ENCODE measurements at places on chromosomes 1 and 21. TPM values are rescaled to one million over a fixed set of nuclear protein-coding genes. Genes with fewer than 3 reads are reported as not detected.
A peak's percentile ranks its signal among the peaks of the same experiment; 100 is the strongest.

DNA sequence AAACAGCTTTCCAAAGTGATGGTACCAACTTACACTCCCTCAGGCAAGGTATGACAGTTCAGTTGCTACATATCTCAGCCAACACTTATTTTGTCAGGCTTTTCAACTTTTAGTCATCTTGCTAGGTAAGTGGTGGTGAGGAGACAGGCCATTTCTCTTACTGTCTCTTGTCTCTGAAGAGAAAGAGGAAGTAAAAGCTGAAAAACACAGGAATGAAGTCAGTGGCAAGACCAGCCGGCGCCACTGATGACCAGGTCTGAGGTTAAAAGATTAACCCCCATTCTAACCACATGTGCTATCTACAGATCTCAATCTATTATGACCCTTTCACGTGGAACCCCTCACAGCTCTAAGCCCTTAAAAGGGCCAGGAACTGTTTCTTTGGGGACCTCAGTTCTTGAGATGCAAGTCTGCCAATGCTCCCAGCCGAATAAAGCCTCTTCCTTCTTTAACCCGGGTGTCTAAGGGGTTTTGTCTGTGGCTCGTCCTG lies 4.2 kb downstream of the ADCY10 start:
- DNase-seq: no peak

- peak; percentile 80 for DNase-seq
Measured at GRCh38 chr1:52662645-52663313, 29.8 kb downstream of the SHISAL2A start.

KLHL21 gene
- 49.0 TPM for total RNA-seq

DNA sequence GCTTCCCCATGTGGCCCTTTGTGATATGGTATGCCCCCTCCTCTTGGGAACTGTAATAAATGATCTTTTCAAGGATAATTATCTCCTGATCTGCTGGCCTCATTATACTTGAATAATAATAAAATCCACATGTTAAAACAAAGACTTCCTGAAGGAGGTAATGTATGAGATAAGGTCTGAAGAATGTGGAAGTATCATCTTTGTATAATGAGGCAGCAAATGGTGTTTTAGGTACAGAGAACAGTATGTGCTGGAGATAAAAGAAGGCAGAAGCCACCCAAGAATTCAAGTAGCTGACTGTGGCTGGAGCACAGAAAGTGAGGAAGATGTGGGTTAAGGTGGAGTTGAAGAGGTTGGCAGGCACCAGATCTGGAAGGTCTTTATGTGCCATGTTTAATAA lies 12.8 kb upstream of the COG2 start:
- DNase-seq: no peak

BARHL2 gene
- not detected for total RNA-seq

FCRL2 gene
- total RNA-seq: not detected

DNA sequence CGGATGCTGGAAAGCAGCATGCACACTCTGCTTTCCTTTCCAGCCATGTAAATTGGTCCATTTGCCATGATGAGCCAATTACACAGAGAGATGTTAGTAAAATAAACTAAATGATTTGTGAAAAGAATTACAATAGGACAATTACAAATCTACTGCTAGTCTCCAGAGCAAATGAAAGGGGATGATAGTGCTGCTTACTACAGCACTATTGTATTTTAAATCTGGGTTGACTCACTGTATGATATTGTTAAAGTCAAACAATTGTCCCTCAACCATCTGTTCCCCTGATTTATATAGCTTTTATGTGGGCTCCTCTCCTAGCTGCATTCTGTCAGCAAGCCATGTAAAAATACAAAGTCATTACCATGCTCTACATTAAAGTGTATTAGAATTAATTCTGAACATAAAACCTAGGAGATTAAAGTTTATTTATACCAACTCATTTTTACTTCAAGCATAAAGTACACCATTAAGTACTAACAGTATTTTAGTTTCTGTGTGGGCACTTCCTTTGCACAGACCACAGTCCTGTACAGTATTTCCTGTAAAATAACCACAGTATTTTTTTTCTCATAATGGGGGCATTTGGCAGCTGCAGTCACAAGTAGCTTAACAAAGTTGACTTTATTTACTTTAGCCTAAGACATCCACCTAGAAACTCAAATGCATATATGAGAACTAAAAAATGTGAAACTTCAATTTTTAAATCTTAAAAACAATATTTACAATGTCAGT lies 135.8 kb downstream of the VAV3 start:
- DNase-seq: no peak

DNA sequence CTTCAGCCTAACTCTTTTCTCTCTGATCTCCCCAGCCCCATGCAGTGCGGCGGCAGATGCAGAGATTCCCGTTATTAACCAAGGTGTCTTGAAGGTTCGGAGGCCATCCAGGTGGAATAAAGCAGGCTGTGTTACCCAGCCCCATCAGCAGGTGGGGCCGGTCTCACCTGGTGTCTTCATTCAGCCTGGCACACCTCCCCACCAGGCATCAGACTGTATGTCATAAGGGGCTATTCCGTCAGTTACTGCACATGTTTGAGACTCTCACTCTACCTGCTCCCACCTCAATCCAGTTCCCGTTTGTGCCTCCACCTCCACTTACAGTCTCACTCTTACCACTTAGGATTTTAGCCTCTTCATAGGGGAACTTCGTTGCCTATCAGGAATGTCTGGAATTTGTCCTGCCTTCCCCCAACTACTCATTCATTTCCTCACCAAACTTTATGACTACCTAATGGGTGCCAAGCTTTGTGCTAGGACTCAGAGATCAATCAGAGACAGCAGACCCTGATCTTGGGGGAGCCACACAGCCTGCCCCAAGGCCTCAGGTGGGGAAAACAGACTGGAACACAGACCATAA lies 170.2 kb downstream of the PLPP3 start:
- DNase-seq: no peak

GRCh38 chr1:162676087-162676486 lies 43.8 kb downstream of the DDR2 start:
- DNase-seq: peak; percentile 66

DNA sequence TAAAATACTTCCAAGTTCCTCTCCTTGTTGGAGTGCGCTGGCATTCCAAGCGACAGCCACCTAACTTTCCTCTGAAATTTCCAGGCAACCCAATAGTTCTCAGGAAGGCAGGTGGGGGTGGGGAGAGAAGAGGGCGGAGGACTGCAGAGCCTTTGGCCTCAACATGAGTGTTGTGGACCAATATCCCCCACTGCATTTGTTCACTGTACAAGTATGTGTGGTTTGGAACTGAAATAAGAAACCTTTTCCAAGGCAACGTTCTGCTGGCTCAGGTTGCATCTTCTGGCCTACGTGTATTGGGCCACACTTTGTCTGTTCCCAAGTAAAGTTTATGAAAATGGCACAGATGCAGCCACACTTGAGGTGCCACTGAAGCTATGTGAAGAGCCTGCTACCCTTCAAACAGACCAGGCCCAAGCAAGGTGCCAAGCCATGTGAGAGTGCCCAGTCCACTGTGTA lies 153.4 kb downstream of the DHRS3 start:
- DNase-seq: peak; percentile 68

ATG4C gene
- total RNA-seq: 4.5 TPM

DNA sequence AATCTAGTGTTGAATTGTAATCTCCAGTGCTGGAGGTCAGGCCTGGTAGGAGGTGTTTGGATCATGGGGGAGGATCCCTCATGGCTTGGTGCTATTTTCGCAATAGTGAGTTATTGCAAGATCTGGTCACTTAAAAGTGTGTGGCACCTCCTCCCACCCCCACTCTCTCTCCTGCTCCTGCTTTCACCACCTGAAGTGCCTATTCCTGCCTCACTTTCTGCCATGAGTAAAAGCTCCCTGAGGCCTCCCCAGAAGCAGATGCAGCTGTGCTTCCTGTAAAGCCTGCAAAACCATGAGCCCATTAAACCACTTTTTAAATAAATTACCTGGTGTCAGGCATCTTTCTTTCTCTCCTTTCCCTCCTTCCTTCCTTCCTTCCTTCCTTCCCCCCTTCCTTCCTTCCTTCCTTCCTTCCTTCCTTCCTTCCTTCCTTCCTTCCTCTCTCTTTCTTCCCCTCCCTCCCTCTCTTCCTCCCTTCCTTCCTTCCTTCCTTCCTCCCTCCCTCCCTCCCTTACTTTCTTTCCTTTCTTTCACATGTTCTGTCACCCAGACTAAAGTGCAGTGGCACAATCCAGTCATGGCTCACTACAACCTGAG lies 172.4 kb downstream of the C1orf21 start:
- no peak for DNase-seq

DNA sequence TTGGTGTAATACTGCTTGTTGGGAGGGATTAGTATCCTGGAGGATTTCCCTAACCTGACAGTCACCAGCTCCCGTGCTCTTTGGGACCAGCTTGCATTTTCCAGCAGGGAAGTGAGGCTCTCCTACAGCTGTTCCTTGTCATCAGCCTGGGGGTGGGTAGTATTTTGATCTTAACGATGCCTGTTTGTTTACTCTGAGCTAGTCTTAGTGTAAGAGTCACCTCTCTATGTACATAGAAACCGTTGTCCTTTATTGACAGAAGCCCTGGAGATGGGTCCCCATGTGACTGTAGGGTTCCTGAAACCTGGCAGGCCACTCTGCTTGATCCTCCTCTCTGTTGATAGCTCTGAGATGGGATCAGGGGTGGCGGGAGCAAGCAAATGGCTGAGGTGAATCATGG lies 58.0 kb downstream of the ACP6 start:
- peak; percentile 10 for DNase-seq

GRCh38 chr1:178607718-178608408 lies 95.0 kb downstream of the TEX35 start:
- peak; percentile 58 for DNase-seq

DNA sequence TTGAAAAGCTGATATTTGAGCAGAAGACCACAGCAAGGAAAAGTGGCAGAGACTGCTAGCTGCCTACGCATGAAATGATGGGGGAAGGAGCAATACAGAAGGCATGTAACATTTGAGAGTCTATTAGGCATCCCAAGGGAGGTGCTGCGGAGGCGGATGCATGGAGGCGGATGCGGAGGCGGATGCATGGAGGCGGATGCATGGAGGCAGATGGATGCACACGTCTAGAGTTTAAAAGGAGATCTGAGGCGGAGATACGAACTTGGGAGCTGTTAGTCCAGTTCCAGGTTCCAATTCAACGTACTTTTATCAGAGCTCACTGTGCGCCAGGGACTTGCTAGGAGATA lies 744 bp upstream of the DDX20 start:
- peak; percentile 63 for DNase-seq

CCDC28B gene
- total RNA-seq: 22.5 TPM

TEX50 gene
- total RNA-seq: not detected

GRCh38 chr1:18569251-18569650 lies 61.4 kb upstream of the PAX7 start:
- DNase-seq: no peak

IGSF9 gene
- total RNA-seq: not detected

VWA5B1 gene
- total RNA-seq: not detected

- DNase-seq: peak; percentile 49
Measured at GRCh38 chr1:64060611-64061302, 142.7 kb upstream of the UBE2U start.

SLC25A34 gene
- total RNA-seq: under 0.01 TPM

DNA sequence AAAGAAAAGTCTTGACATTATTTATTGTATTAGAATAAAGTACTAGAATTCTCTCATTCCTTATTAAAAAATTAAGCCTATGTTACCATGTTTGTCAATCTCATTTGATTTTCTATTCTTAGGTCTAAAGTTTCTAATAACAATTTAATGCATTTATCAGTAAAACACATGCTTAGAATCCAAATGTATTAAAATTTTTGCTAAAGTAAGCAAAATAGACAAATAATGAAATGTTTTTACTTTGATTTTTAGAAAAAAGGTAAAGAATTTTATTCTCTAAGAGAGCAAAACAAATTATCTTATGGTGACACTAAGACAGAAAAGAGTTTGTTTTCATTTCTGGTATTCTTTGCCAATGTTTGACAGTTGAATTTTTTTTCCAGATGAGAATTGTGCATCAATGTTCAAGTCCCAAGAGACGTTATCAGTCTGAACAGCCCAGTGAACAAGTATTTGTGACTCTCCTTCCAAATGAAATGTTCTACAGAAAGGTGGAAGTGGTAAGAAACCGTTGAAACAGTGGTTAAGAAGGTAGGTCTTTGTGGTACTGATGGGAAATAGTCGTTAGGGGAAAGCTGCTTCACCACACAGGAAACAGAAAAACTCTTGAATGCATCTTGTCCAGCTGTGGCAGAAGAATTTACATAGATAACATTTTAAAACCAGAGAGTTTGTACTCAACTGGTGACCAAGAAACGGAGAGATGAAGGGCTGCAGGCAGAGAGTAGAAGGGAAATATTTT lies 402.5 kb downstream of the PTPRC start:
- peak; percentile 18 for DNase-seq

DNA sequence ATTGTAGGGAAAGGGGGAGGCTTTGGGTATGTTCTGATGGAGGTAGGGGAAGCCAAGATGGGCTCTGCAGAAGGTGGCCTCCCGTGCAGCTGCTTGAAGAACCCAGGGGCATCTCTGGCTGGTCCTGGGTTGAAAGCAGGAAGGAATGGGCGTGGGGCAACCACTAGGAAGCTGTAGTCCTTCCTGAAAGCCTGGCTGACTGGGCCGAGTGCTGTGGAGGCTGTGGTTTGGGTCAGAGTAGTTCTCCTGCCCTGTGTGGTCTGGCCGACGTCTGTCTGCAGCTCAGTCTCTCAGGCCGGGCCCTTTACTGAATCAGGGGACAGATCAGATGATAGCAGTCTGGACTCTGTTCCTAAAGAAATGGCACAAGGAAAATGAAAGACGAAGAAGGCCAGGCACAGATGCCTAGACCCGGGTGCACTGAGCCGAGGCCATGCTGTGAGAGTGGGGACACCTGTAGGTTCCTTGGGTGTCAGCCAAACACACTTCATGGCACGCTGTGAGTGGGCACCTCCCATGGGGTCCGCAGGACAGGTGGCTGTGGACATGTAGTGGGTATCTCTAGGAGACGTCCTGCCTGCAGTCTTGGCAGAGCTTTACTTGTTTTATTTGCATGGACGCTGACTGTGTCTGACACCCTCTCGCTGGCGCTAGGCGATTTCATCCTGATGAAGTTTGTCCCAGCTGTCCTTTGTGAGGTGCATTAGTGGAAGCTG lies 87.0 kb downstream of the POFUT2 start:
- no peak for DNase-seq

GRCh38 chr21:43585514-43585913 lies 73.8 kb downstream of the HSF2BP start:
- DNase-seq: no peak
